NCI-H446 (cell line): ENCODE measurements at places on chromosomes 3 and 15.

GRCh38 chr3:127174284-127174683 lies 18.6 kb upstream of the PRR23E start:
- no peak for DNase-seq

GRCh38 chr15:82568986-82569385 lies 28.7 kb upstream of the RPS17 start:
- no peak for DNase-seq

GRCh38 chr3:17489139-17489538 lies 253.3 kb downstream of the TBC1D5 start:
- DNase-seq: no peak

DNA sequence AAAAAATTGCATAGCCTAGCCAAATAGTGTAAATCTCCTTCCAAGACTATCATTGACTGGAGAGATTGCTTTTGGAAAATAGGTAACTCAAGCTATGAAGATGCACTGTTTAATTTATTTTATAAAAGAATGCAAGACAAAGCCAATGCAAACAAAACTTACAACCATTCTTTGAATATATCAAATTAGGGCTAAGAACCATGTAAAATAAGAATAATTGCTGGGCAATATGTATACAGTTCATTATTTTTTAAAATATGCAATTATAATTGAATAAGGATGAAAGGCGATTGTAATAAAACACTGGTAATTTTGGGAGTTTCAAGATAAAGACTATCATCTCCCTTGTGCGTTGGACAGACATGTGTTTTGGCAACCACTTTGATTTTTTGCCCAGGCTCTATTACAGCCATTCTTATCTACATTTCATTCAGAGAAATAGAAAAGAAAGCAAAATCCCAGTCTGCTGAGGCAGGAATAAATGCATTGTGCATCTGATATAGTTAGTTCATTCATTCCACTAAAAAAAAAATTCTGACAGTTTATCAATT lies 242.3 kb upstream of the ROBO1 start:
- no peak for DNase-seq

DNA sequence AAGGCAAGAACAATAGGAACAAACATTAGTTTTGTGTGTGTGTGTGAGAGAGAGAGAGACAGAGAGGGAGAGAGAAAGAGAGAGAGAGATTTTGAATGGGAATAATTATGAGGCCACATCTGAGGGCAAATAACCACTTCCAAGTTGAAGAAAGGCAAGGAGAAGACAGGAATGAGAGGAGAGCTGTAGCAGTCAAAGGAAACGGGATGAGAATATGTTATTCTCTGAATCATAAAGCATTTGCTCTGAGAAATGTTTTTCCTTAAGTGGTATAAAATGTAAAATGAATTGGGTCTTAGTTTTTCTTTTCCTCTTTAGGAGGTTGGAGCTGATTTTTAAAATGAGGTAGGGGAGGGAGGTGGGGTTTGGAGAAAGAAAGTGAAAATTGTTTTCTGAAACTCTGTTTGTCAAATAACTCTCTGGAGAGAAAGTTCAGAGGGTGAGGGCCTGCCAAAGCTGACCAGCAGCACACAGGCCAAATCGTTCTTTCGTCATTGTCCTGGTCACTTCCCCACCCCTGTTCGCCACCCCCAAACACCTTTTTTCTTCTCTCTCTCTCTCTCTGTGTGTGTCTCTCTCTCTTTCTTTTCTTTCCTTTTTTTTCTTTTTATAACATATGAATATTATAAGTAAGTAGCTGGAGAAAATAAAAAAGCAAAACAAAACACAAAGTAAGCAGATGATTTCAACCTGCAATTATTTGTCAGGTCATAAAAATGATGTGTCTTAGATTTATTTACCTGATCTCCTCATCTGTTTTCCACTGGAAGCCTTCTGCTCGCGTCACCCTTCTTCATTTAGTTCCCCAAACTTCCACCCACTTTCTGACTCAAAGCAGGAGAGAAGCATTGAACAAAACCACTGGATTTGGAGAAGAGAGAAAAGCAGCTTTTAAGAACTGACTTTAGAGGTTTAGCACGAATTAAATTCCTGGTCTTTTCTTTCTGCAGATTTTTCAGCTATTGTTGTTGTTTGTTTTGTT lies 110.6 kb downstream of the LPP start:
- no peak for DNase-seq

- no peak for DNase-seq
These were observed 108.5 kb downstream of the SAMMSON start for GRCh38 chr3:70108072-70108471.
